Activated CD8-positive, alpha-beta memory T cell treated with anti-CD3 and anti-CD28 coated beads for 24 hours (primary cell): ENCODE measurements at places on chromosomes 2 and 18.
A peak's percentile ranks its signal among the peaks of the same experiment; 100 is the strongest.

DNA sequence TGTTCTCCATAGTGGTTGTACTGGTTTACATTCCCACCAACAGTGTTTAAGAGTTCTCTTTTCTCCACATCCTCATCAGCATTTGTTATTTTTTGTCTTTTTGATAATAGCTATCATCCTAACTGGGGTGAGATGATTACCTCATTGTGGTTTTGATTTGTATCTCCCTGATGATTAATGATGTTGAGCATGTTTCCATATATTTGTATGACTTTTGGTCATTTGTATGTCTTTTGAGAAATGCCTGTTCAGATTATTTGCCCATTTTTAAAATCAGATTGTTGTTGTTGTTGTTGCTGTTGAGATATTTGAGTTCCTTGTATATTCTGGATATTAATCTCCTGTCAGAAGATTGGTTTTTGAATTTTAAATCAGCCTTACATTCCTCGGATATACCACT, 147.5 kb downstream of the NCOA1 start:
- no peak for DNase-seq

DNA sequence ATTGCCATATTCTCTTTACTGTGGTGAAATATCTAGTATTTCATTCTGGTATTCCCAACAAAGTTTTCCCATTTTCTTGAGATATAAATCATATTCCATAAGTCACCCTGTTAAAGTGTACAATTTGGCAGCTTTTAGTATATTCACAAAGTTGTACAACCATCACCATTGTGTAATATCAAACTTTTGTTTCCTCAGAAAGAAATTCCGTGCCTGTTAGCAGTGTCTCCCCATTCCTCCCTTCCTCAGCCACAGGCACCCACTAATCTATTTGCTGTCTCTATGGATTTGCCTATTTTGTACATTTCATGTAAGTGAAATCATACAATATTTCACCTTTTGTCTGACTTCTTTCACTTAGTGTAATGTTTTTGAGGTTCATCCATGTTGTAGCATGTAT, 19.7 kb downstream of the NCOA1 start:
- DNase-seq = no peak

DNA sequence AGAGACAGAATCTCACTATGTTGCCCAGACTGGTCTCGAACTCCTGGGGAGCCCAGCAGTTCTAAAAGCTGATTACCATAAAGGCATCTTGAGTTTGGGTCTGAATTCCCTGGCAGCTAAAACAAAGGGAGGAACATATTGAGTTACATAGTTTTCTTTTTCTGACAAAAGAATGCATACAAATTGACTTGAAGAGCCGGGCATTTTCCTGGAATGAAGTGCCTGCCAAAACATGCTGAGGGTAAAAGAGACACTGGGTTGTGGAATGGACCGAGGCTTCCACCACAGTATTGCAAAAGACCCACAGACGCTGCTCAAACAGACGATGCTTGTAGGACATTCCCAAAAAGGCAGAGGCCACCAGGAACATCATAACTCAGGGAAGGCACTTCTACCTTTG, 35.1 kb upstream of the ROCK2 start:
- DNase-seq = no peak

DNA sequence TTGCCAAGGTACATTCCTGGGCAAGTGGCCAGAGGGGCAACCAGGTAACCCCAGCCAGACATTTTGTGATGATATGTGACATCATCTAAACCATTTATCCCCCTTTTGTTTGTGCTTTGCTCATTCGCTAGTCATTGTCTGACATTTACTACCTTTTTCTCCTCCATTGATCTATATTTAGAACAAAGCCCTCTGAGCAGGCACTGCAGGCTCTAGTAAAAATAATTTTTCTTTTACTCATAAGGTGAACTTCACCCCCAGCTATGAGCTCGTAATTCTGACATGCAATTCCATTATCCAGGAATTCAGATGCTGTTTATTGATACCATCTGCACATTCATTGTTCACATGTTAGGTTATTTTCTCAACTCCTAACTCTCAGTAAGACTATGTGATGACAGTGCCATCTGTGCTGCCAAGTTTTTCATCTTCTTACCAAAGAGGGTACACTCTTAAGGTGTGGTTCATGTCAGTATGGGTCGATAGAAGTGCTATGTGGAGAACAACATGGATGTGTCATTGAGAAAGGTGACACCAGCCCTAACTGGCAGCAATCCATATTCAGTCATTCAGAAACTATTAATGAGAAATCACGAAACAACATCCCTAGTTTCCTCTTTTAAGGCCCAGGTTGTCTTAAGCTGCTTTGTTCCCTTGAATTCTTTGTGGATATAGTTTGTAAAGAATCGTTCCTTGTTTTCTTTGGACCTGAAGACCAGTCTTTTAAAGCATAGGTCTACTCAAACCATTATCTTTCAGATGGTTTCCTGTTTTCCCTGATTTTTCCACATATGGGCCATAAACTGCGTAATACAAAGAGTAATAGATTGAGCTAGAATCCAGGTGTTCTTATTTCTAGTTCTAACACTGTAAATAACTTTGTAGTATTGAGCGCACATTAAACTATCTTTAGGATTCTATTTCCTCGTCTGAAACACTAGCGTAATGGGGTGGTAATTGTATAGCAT, 978.1 kb upstream of the CDH2 start:
- DNase-seq = no peak

- DNase-seq = no peak
Measured at GRCh38 chr18:70195014-70195614, 10.4 kb downstream of the RTTN start.

DNA sequence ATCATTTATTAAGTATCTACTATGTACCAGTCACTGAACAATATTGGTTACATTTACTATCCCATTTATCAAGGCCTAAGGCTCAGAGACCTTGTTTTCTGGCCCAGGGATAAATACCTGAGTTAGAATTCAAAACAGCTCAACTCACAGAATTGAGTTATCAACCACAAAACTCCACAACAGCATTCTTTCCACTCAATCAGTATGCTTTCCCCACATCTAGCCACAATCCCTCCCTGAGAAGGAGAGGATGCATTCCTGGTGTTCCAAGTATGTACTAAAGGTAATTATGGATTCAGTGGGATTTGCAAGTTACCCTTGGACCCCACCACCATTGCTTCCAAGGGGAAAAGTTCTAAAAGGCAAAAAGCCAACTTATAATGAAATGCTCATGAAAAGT, 104.2 kb upstream of the PID1 start:
- no peak for DNase-seq

GRCh38 chr2:219533930-219534661, 9.5 kb downstream of the CHPF start:
- DNase-seq = no peak

DNA sequence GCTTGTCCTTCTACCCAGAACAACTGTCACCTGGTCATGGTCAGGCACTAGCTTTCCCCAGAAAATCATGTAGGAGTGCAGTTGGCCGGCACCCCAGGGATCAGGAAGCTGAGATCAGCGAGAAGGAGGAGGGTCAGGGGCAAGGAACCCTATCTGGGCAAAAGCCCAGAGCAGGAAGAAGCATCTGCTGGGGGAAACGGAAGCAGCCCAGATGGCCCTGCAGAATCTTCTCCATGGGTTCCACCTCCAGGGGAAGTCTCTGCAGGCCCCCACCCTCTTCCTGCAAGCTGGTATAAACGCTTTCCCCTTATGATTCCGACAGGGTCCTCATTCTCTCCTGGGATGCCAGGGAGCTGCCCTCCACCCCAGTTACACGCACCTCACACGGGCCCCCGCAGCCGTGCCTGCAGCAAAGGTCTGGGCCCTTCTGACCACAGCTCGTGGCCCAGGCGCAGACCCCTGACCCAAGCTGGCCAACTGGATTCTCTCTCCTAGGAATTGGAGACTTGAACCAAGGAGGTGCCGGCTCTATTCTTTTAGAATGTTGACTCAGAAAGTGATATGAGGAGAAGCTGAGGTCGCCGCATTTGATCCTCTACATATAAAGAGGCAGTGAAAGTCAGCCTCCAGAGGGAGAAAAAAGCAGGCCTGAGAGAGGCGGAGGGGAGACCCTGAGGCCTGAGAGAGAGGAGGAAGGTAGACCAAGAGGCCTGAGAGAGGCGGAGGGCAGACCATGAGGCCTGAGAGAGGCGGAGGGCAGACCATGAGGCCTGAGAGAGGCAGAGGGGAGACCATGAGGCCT, 71.0 kb downstream of the STPG4 start:
- no peak for DNase-seq

DNA sequence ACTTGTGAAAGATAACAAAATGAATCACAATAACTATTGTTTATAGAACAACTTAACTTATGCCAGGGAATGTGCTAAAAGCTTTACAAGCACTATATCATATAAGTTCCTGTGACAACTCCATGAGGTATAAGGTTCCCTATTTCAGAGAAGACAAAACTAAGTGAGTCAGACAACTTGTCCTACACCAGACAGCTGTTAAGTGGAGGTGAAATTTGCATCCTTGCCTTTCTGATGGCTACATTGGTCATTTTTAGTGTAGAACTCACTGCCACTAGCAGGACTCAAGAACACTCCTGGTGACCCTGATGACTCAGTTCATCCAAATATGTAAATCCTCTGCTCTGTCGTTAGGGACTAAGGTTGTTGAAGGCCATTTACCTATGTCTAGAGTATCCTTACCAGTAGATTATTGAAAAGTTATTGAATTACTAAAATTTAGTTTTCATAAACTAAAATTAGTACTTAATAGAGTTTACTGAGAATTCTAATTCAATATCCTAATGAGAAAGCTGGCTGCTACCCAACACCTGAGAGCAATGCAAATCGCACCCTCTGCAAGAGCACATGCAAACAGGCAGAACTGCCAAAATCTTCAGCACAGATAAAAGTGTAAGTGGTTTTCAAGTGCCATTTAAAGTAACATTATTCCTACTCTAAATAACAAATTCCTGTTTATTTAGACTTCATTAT, 636.2 kb downstream of the NRXN1 start:
- no peak for DNase-seq

DNA sequence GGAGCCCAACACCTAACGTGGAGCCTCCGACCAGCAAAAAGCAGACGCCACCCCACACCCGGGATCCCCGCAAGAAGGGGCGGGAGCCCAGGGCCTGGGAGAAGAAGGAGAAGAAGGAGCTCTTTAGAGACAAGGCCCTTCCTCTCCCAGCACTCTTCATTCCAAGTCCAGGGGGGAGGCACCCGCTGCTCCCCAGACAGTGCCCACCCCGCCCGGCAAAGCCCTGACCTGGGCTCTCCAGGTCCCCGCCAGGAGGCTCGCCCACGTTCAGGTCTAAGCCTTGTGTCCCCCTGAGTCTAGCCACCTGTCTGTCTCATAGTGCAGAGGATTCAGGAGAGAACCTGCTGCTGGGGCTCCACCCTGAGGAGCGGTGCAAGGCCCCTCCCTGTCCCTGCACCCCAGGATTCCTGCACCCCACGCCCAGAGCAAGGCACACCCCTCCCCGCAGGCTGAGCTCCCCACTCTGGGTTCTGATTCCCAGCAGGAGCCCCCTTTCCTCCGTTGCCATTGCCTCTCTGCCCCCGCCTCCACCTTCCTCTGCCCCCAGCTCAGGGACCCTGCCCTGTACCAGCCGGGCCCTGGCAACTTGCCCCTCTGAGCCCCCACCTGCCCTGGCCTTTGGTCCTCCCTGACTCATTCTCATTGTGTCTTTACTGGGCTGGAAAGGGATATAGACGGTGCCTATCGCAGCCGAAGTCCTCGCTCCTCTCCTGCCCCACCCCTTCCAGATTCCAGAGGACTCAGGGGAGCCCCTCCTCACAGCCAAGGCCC, 33.5 kb upstream of the GPC1 start:
- no peak for DNase-seq

- no peak for DNase-seq
Measured at GRCh38 chr2:121365061-121365460, 80.1 kb upstream of the TFCP2L1 start.

- DNase-seq = no peak
Measured at GRCh38 chr2:67898595-67898994, 164.2 kb downstream of the C1D start.

DNA sequence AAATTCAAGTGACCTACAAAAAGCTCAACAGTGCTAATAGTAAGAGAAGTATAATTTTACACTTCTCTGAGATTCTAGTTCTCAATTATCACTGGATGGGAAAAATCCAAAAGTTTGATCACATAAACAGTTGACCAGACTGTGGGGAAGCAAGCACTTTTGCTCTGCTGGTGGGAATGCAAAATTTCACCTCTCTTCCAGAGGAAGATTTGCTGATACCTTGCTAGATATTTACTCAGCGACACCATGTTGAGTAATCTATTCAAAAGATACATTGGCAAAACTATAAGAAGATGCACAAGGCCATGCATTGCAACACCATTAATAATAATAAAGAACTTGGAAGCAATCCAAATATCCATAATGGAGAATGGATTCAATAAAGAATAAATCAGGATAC, 204.4 kb downstream of the MREG start:
- DNase-seq = no peak

- DNase-seq = no peak
Measured at GRCh38 chr2:120826260-120826648, 90.6 kb downstream of the GLI2 start.

- DNase-seq = peak; percentile 78
Measured at GRCh38 chr2:237154082-237154638, 68.5 kb downstream of the COPS8 start.

DNA sequence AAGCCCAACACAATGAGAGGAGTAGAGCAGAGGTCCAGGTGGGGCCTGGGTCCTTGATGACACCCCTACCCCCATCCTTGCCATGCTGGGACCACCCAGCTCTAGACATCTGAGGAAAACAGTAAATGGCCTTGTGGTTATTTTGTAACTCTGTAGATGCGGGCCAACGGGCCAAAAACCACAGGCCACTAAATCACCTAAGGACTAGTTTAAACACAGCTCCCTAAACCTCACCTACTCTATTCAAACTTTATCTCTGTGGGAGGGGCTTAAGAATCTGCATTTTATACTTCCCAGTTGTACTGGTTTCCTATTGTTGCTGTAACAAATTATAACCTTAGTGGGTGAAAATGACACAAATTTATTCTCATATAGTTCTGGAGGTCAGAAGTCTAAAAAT, 19.0 kb upstream of the SERTAD2 start:
- no peak for DNase-seq

DNA sequence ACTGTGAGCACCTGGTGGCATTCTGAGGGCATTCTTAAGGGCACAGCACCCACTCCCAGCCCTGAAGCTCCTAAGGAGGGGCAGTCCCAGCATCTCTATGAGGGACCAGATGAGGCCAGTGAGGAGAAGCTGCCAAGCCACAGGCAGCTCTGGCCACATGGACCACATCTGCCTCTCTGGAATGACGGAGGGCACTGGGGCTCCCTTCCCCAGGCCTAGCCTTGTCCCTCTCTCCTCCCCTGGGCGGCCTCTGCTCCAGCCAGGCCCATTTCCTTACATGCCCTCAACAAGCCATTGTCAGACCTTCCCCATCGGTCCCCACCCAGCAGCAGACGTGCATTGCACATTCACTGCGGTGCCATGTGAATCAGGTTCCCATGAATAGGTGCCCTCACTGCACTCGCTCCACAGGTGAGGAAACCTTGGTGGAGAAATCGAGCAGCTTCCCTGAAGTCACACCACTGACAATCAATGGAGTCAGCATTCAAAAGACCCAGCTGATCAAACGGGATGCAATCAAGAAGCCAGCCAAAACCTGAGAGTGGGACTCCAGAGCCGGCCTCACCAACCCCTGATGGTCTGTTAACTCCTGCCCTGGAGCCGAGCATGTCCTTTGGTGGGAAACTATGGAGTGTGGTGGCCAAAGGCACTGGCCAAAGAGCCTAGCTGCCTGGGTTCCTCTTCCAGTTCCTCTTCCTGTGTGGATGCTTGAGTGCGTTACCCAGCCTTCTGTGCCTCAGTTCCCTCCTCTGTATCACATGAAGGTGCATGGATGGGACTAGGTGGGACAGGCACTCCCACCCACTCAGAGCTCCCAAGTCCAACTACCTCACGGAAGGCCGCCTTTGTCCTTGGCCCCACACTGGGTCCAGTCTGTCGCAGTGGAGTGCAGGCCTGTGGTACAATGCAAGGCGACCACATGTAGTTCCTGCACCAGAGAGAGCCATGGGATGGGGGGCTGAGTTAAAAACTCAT, 147.3 kb downstream of the ZFP36L2 start:
- DNase-seq = no peak
